ENCODE measurements at places on chromosomes 2 and 18.
A peak's percentile ranks its signal among the peaks of the same experiment; 100 is the strongest.

DNA sequence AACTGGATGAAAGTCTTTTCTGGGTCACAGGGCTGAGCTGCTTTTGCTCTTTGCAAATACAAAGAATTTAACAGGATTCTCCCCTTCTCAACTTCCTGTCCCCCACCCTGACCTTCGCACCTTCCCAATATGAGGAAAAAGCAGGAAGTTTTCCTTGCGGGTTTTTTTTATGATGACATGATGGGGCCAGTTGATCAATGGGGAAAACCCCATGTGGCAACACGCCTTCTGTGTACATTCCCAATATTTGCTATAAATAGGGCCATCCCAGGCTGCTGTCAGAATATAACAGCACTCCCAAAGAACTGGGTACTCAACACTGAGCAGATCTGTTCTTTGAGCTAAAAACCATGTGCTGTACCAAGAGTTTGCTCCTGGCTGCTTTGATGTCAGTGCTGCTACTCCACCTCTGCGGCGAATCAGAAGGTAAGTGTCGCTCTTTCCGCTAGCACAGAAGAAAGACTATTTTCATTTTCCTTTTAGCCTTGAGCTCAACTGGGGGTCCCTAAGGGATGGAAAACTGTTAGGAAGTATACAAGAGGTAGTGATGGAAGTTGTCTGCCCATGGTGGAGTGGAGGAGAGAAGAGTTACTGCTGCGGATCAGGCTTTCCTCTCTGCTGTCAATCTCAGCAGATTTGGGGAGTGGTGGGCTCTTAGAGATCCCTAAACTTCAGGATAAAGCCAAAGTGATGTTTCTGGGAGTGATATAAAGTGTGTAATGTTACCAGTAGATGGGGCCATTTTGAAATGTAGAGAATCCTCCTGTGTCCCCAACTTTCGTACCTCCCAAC is at the start of gene CCL20:
Gene CCL20, plus strand, starts transcription at position 281 of the 792 bp plus-strand sequence. Its CDS starts 70 bp downstream, at position 351.
- DNase-seq: no peak

GRCh38 chr2:224722250-224722649 is 6.1 kb upstream of the CCDC195 start:
- DNase-seq: no peak

GRCh38 chr2:72883356-72883962 is 3.7 kb upstream of the SPR start:
- DNase-seq: no peak

GRCh38 chr18:9380101-9380500 is 45.5 kb downstream of the TWSG1 start:
- DNase-seq: no peak

GRCh38 chr2:6497048-6497447 is 368.7 kb downstream of the CMPK2 start:
- no peak for DNase-seq

DNA sequence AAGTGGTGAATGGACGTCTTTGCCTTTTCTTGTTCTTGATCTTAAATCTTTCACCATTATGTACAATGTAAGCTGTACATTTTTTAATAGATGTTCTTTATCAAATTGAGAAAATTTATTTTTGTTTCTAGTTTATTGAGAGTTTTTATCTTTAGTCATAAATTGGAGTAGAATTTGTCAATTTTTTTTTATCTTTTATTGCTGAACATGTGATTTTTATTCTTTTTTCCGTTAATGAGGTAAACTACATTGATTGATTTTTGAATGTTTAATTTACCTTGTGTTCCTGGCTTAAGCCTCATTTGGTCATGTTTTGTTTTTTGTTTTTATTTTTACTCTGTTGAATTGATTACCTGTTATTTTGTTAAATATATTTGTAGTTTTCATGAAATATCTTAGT is 19.7 kb downstream of the KIAA1328 start:
- no peak for DNase-seq

DNA sequence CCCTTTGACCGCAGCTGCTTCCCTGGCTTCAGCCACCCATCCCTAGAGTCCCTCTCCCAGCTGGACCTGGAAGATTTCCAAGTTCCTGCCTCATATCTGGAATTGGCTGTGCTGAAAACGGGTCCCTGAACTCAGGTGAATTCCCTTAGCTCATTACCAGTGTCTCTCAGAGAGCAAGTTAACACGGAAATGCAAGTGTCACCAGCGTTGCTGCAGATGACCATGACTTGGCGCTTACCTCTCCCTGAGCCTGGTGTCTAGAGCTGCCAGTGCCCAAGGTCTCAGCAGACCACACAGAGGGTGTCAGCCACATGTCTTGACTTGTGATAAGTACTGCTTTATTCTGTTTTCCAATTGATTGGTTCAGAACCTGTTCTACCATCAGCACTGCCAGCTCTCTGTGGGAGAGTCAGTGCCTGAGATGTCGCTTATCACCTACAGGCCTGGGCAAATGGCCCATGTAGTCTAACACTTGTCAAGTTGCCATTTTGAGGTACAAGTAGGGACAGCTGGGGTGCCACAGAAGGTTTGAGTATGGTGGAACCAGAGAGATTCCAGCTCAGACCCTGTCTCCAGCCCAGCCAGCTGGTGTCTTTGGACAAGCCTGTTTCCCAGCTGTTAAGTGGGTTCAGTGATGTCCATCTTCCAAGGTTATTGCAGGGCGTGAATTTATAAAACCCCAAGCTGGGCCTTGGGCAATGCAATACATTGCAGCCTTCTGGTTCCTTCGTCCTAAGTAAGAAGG is 48.7 kb downstream of the LYPD1 start:
- DNase-seq: no peak

GRCh38 chr2:2646433-2647051 is 315.5 kb upstream of the MYT1L start:
- DNase-seq: no peak

DNA sequence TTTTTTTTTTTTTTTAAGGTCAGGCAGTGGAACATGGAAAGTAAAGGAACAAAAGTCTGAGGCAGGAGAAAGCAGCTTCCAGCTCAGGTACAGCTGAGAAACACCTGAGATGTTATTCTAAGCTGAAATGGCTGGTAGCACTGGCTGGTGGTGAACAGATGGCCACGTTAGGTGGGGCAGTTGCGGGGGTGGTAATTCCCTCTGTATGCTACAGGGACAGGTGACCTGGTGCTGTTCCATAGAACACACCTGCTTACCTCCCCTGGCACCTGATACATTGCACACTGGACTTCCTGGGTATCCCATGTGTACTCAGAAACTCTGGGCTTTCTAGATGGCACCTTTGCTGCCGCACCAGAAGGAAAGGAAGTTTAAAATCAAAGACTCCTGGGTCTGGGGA is 333.3 kb downstream of the SLC8A1 start:
- no peak for DNase-seq

GRCh38 chr2:70161069-70161534 is 29.7 kb downstream of the C2orf42 start:
- DNase-seq: peak; percentile 28

GRCh38 chr2:164910101-164910899 is 45.0 kb downstream of the SLC38A11 start:
- DNase-seq: no peak

GRCh38 chr2:218953366-218953954 is 6.0 kb upstream of the CDK5R2 start:
- DNase-seq: no peak

DNA sequence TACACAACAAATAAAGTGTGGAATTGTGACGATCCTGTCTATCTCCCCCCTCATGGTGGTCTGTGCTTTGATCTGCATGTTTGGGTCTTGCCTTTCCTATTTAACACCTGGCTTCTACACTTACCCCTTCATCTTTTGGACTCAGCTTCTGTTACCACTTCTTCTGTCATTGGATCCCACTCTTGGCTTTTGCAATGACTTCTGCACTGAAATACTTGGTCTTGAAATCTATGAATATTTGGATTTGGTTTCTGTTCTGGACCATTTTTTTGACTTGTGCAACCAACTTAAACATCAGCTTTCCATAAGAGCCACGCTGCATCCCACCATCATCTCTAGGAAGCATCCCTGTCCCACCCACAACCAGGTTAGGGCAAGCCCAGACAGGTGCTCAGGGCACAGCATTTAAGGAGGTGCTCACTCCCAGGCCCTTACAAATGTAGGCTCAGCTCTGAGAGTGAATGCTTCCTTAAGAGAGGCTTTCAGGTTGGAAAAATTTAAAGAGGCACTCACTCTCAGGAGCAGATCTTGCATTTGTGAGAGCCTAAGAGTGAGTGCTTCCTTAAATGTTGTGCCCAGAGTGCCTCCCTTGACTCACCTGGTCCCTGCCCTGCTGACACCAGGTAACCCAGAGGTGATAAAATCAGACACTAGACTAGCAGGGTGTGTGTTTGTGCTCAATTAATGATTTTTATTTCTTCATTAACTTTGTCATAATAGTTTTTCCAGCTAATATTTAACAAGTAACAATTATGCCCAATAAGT is 124.5 kb upstream of the SH3BP4 start:
- DNase-seq: no peak

DNA sequence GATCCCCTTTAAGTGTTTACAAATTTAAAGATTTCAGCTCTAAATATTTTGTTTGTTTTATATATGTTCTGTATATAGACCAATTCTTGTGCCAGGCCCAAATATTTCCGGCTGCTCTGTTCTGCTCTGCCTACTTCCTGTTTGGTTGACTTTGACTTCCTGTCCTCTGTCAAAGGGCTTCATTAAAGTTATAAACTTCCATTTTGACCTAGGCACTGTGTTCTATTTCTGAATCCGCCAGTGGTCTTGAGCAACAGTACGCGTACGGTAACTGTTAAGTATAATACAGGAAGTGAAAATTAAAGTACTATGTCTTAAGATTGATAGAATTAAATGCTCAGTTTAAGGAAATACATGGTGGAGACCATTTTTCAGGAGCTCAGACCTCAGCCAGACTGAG is 13.5 kb upstream of the REL start:
- DNase-seq: no peak

DNA sequence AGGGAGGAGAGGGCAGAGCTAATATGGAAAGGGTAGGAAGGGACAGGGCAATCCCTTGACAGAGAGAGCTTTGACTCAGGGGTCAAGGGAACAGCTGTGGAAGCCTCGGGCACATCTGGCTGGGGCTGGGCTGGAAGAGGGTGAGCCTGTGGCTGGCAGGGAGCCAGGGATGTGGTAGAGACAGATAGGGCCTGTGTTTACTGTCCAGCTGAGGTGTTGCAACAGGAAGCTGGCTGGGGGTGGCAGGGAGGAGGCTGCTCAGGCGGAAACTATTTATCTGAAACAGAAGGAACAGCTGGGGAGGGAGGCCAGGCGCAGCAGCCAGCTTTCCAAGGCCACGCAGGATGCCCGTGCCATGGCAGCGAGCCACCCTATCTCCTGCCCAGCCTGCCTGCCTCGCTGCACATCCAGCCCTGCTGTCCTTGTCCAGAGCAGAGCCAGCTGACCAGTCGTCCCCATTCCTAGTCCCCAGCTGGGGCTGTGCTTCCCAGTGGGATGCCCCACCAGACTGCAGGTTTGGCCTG is 264.7 kb downstream of the CYP26B1 start:
- no peak for DNase-seq

DNA sequence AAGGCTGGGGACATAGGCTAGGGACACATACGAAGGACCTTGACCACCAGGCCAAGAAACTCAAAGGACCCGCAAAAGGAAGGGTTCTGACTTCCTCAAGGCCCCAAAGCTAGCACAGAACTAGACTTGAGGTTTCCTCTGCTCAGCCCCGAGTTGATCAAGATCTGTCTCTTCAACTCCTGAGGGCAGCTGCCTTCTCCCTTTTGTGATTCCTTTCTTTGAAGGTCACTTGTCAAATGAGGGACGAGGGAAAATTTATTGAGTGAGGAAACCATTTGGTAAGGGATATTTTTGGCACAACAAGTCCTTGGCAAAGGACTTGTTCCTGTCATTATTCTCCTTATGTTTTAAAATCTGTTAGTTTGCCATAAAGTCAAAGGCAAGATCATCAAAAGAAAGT is 12.3 kb upstream of the ROCK2 start:
- no peak for DNase-seq

GRCh38 chr2:29561628-29562027 is 359.8 kb downstream of the ALK start:
- DNase-seq: no peak

DNA sequence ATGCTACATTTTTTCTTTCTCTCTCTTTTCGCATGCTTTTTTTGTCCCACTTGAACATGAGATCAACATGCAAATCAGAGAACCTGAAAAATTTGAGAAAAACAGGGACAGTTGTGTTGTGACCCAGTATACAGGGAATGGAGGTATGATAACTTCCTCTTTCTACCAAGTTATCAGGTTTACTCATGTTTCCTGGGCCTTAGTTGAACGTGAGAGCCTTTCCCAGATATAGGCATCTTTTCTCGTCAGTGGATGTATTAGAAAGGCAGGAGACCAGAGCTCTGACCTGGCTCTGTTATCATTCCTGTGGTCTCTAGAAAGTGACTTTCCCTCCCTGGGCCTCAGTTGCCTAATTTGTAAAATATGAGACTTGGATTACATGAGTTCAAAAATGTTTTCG is 30.1 kb upstream of the FAM117B start:
- DNase-seq: no peak

- no peak for DNase-seq
Measured at GRCh38 chr2:67572721-67573435, 175.7 kb downstream of the ETAA1 start.

GRCh38 chr2:229313591-229313990 is 42.5 kb upstream of the PID1 start:
- no peak for DNase-seq

GRCh38 chr2:226247289-226248275 is 552.0 kb downstream of the IRS1 start:
- DNase-seq: no peak

- no peak for DNase-seq
Measured at GRCh38 chr2:239166201-239166834, 234.5 kb downstream of the HDAC4 start.

DNA sequence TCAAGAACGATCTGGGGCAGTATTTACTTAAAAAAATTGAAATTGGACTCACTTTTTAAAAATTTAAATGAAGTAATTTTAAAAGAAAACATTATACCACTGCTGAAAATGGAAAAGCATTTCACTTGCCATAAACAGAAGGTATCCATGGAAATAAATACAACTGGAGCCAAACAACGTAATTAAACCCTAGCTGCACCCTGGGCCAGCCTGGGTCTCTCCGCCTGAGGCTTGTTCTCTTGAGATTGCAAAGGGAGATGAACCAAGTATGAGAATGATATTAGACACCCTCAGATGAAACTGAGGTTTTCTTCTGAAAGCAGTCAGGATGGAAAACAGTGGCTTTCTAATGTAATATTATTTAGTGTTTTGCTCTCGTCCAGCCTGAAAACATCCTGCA is 264.4 kb downstream of the KCNE4 start:
- DNase-seq: no peak

DNA sequence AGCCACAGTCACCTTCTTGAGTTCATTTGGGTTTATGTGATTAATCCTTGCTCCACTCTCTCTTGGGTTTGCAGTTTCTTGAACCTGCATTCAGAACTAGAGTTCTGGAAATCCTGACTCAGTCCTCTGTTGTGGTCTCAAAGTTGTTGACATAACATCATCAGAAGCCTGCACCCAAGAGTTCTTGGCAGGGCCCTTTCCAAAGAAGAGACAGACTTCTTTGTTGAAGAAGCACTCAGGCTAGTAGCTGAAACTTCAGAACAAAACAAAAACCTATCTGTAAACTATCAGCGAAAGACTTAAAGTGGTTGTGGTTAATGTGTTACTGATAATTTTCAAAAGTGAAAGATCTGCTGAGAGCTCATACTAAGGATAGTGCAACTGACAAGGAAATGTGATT is 120.8 kb downstream of the FAM168B start:
- no peak for DNase-seq

GRCh38 chr2:132438691-132439090 is 22.1 kb downstream of the GPR39 start:
- DNase-seq: no peak
